ENCODE measurements at places on chromosomes 3 and 15.

- H3K4me3 ChIP-seq: no peak overlapping the region
- peaks cover 17% of the 10 kb centered on the region for H3K36me3 ChIP-seq
- no peaks in the 10 kb centered on the region for H3K27me3 ChIP-seq
- H3K4me1 ChIP-seq: no peaks in the 10 kb centered on the region
Measured at GRCh38 chr3:67509471-67510075, 144.8 kb downstream of the SUCLG2 start.

DNA sequence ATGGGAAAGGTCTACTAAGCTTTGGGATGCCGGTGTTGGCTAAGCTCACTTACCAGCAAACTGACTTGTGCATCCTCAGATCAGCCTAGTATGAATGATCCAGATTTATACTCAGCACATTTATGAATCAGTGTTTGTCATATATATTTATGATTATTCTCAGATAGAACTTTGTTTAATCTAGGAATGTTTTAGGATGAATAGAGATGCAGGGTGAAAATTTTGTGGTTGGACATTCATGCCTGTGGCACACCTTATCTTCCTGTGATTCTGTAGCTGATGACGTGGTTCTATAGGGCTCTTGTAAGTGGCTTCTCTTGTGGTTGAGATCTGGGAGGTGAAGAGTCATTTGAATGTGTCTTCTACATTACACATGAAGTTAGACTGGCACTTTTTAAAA is 11.4 kb downstream of the CDIN1 start:
- H3K36me3 ChIP-seq: no peaks in the 10 kb centered on the region

GRCh38 chr15:30990446-30991254 is 778 bp downstream of the MTMR10 start:
- peaks cover 22% of the 10 kb centered on the region for H3K4me1 ChIP-seq
- no peak for DNase-seq
- peak overlapping the region; percentile 97 for H3K4me3 ChIP-seq
- peaks cover 31% of the 10 kb centered on the region for H3K36me3 ChIP-seq

DNA sequence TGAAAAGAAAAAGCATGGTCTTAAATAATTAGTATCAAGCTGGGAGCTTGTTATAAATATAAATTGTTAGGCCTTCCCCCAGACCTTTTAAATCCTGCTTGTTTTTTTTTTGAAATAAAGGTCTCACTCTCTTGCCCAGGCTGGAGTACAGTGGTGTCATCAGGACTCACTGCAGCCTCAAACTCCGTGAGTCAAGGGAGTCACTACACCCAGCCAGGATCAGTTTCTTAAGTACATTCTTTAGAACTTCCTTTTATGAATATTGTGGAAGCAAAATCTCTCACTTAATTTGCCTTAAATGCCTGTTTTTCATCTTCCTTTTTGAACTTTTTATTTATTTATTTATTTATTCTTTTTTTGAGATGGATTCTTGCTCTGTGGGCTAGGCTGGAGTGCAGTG is 20.8 kb upstream of the DENND4A start:
- no peaks in the 10 kb centered on the region for H3K27me3 ChIP-seq
- H3K36me3 ChIP-seq: peaks cover 7% of the 10 kb centered on the region
- H3K27ac ChIP-seq: no peak overlapping the region
- no peak overlapping the region for H3K4me3 ChIP-seq

GRCh38 chr3:172751175-172751704 is 714 bp downstream of the ECT2 start:
- no peaks in the 10 kb centered on the region for H3K27me3 ChIP-seq
- peaks cover 8% of the 10 kb centered on the region for H3K4me1 ChIP-seq
- no peak for DNase-seq
- peaks cover 11% of the 10 kb centered on the region for H3K36me3 ChIP-seq

DNA sequence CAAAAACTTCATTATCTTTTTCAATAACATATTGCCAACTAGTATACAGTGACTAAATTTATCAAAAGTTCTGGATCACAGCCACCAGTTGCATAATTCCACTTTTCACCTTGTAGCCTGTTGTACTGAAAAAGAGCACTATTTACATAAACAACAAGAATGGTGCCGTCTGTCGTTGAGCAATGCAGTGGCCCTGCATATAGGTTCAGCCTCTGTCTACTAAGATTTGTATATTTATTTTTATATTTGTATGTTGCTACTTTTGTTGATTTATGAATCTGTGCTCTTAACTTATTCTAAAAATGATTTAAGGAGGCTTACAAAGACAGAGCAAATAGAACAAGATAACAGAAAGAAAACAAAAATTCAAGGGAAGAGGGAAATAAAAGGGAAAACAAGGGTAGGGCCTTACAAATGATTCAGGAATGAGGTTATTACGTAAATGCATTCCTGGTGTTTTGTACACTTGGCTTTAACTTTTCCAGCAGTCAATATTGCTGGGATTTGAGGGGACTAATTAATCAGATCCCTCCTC is 257.6 kb upstream of the STT3B start:
- no peak overlapping the region for H3K4me3 ChIP-seq
- no peak overlapping the region for H3K27ac ChIP-seq
- H3K4me1 ChIP-seq: peaks cover 6% of the 10 kb centered on the region

- H3K4me3 ChIP-seq: peak overlapping the region; percentile 89
- H3K36me3 ChIP-seq: peaks cover 8% of the 10 kb centered on the region
- peak overlapping the region; percentile 74 for H3K27ac ChIP-seq
- DNase-seq: no peak
- peaks cover 19% of the 10 kb centered on the region for H3K27me3 ChIP-seq
- peaks cover 10% of the 10 kb centered on the region for H3K4me1 ChIP-seq
Measured at GRCh38 chr15:45023659-45024225, 747 bp downstream of the SORD start.

GRCh38 chr3:29646043-29646442 is 365.2 kb downstream of the RBMS3 start:
- H3K27ac ChIP-seq: no peak overlapping the region
- H3K27me3 ChIP-seq: no peaks in the 10 kb centered on the region
- no peak for DNase-seq
- H3K4me3 ChIP-seq: no peak overlapping the region

DNA sequence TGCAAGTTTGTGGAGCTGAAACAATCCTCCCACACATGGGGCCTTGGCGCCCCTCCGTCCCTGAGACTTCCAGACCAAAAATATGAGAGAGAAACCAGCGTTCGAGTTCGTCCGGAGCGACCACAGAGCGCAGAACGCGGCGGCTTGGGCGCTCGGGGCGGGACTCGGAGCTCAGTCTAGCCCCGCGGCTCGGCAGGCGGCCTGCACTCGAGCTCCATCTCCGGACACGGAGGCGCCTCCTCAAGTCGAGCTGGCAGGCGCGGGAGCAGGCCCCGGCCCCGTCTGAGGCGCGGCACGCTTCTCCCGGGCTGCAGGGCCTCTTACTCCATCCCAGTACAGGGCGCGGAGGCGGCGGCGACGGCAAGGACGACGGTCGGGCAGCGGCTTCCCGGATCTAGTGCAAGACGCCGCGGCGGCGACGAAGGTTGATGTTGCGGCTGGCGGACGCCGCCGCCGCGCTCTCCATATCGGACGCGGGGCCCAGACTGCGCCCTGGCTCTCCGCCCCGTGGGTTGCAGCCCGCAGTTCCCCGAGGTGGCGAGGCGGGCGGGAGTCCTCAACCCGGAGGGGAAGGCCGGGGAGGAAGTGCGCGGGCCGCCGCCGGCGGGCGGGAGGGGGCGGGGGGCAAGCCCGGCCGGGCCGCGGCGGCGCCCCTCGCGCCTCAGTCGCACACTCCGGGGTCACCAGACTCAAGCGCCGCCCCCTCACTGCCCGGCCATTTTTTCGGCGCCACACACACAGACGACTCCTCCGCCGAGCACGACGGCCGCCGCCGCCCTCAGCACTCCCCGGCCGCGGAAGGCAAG is 674 bp downstream of the MSL2 start:
- peak overlapping the region; percentile 98 for H3K4me3 ChIP-seq
- peak overlapping the region; percentile 100 for H3K27ac ChIP-seq
- DNase-seq: peak; percentile 80
- peaks cover 60% of the 10 kb centered on the region for H3K4me1 ChIP-seq

GRCh38 chr3:27629366-27629765 is 92.8 kb downstream of the EOMES start:
- H3K27ac ChIP-seq: no peak overlapping the region
- H3K36me3 ChIP-seq: peaks cover 5% of the 10 kb centered on the region
- H3K4me1 ChIP-seq: peaks cover 53% of the 10 kb centered on the region
- no peak for DNase-seq
- H3K27me3 ChIP-seq: no peaks in the 10 kb centered on the region

DNA sequence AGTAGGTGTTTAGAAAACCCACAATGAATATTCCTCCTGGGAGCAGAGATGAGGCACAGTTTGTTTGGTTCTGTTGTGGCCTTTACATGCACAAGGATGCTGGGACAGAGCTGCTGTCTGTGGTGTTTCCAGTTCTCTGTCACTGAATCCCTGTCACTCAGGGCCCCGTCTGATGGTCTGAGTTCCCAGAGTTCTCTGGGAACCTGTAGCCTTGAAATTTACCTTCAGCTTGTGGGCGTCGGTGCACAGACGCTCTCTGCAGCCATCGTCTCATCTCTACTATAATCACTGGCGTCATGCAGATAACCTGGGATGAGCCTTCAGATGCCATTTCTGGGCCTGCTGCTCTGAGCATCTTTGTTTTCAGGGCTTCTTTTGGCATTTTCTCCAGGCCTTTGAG is 81.9 kb downstream of the LRRK1 start:
- DNase-seq: no peak
- no peak overlapping the region for H3K4me3 ChIP-seq
- no peaks in the 10 kb centered on the region for H3K36me3 ChIP-seq

DNA sequence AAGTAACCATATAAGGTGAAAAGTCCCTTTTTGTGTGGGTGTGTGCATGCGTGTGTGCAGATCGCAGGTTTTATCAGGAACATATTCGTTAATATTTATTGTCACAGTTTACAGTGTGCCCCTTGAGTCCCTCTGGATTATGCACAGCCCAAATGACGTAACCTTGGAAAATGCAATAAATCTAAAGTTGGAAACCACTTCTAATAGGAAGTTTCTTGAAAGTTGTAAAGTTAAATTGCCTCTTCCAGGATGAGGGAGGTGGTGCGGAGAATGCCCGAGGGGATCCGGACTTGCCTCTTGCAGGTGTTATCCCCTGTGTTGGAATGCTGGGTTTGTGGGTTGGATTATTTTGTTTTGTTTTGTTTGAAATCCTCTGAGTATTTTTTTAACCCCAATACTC is 143.3 kb downstream of the CMSS1 start:
- H3K4me1 ChIP-seq: no peaks in the 10 kb centered on the region
- DNase-seq: no peak
- no peak overlapping the region for H3K4me3 ChIP-seq
- no peaks in the 10 kb centered on the region for H3K27me3 ChIP-seq

GRCh38 chr3:157816896-157817295 is 289.3 kb downstream of the SHOX2 start:
- H3K4me1 ChIP-seq: no peaks in the 10 kb centered on the region
- H3K36me3 ChIP-seq: no peaks in the 10 kb centered on the region
- no peak overlapping the region for H3K4me3 ChIP-seq

DNA sequence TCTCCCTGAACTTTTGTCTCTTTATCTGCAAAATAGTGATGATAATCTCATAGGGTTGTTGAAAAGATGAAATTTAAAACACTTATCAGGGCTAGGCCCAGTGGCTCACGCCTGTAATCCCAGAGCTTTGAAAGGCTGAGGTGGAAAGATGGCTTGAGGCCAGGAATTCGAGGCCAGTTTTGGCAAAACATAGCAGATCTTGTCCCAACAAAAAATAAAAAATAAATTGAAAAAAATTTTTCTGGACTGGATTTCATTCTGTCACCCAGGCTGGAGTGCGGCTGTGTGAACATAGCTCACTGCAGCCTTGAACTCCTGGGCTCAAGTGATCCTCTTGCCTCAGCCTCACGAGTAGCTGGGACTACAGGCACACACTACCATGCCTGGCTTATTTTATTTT is 29.6 kb downstream of the LMLN start:
- no peak overlapping the region for H3K27ac ChIP-seq
- DNase-seq: no peak
- no peak overlapping the region for H3K4me3 ChIP-seq
- H3K4me1 ChIP-seq: no peaks in the 10 kb centered on the region

GRCh38 chr3:13623101-13623654 is 74.3 kb downstream of the FBLN2 start:
- H3K36me3 ChIP-seq: no peaks in the 10 kb centered on the region
- H3K27me3 ChIP-seq: peaks cover 5% of the 10 kb centered on the region
- no peak overlapping the region for H3K4me3 ChIP-seq
- H3K4me1 ChIP-seq: peaks cover 6% of the 10 kb centered on the region

GRCh38 chr3:186966406-186966805 is 36.1 kb downstream of the ST6GAL1 start:
- H3K4me1 ChIP-seq: peaks cover 37% of the 10 kb centered on the region

DNA sequence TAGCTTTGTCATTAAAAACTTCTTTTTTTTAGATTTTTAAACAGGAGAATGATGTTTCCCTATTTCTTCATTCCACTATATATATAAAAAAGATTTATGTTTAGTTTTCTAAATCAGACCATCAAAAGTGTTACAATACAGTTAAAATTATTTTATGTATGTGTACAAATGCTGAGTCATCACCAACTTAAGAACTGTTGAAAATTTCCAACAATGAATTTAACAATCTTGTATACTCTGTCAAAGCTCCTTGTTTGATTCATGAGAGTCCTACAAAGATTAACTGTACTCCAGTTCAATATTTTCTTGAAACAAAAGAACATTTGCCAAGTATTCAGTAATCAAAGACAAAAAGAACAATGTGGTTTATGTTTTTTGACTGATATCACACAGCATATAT is 82.0 kb downstream of the POLQ start:
- no peak overlapping the region for H3K27ac ChIP-seq
- no peaks in the 10 kb centered on the region for H3K27me3 ChIP-seq
- H3K4me1 ChIP-seq: no peaks in the 10 kb centered on the region
- DNase-seq: no peak

- H3K4me3 ChIP-seq: peak overlapping the region; percentile 19
- no peak overlapping the region for H3K27ac ChIP-seq
- peaks cover 13% of the 10 kb centered on the region for H3K4me1 ChIP-seq
- H3K36me3 ChIP-seq: no peaks in the 10 kb centered on the region
- no peaks in the 10 kb centered on the region for H3K27me3 ChIP-seq
- no peak for DNase-seq
Measured at GRCh38 chr15:58357529-58358476, 74.0 kb upstream of the LIPC start.

DNA sequence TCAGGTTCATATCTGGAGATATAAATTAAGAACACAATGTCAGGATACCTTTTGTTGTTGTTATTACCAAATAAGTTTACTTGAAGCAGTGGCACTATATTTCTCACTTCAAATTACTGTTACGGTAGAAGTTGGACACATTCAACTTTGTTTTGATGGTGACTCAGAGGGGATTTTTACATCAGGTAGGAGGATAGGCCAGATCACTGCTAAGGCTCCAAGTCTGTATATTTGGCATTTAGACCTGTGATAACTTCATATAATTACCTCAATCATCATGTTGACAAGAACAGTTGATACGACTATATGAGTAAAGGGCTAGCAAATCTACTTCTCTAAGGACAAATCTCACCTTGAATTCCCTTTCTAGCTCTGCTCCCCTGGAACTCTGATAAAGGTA is 15.6 kb downstream of the LZTFL1 start:
- peaks cover 22% of the 10 kb centered on the region for H3K36me3 ChIP-seq
- no peaks in the 10 kb centered on the region for H3K4me1 ChIP-seq
- no peaks in the 10 kb centered on the region for H3K27me3 ChIP-seq
- H3K4me3 ChIP-seq: no peak overlapping the region
- H3K27ac ChIP-seq: no peak overlapping the region
- no peak for DNase-seq

GRCh38 chr3:140073278-140074045 is 138.5 kb downstream of the CLSTN2 start:
- peaks cover 6% of the 10 kb centered on the region for H3K27me3 ChIP-seq
- no peak for DNase-seq
- H3K4me3 ChIP-seq: no peak overlapping the region
- H3K27ac ChIP-seq: no peak overlapping the region
- H3K36me3 ChIP-seq: peaks cover 3% of the 10 kb centered on the region

All from effector memory CD8-positive, alpha-beta T cell (primary cell).